ENCODE measurements at places on chromosomes 16 and 17.

GRCh38 chr17:17681744-17682292, 560 bp downstream of the RAI1 start:
- peak; percentile 44 for DNase-seq

- peak; percentile 61 for DNase-seq
These were observed 458 bp downstream of the ENKD1 start for GRCh38 chr16:67666032-67666551.

DNA sequence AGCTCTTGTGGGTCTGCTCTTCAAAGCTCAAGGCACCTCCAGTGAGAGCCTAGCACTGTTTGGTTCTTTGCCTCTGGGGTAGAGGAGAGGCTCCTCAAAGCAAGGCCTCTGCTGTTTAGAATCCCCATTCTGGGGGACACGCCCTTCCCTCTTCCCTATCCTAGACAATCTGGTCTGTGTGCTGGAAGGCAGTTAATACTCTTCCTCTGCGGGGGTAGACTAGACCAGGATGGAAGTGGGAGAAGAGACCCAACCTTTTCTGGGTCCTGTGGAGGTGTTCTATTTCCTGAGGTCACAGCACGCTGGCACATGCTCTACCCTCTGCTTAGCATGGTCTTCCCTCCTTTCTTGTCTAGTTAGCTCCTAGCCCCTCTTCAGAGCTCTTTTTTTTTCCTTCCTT, 7.7 kb downstream of the ERAL1 start:
- DNase-seq = no peak

DNA sequence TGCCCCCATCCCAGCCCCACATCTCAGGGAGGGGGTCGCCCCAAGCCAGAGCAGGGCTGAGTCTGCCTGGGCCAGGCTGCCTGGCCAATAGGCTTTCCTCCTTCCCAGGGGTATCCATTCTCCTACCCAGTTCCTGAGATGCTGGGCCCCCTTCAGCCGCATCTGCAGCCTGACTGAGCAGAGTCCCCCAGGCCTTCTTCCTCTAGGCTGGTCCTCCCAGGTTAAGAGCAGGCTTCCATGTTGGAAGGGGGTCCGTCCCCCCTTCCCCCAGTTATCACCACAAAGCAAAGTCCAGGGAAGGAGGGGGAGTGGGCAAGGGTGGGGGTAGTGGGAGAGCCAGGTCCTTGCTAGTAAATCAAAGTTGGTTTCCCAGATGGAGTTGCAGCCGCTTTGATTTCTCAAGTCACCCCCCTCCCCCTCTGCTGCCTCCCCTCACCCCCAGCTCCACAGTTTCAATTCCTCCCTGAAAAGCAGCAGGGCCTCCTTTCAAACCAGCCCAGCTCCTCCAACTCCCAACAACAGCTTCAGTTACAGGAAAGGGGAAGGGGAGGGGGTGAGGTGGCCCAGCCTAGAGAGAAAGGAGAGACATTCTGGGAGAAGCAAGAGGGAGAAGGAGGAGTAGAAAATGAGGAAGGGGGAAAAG, 9.5 kb upstream of the FZD2 start:
- no peak for DNase-seq

DNA sequence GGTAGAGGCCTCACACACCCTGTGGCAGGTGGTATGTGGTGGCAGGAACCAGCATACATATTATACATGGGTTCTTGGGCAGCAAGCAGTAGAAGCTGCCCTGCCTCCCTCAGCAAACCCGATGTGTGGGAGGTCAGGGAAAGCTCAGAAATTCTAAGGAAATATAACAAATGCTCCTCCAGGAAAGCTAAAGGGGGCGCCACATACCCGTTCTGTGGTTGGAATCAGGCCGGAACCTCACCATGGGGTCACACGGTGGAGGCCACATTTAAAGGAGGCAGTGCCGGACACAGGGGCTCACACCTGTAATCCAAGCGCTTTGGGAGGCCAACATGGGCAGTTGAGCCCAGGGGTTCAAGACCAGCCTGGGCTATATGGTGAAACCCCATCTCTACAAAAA, 12.4 kb upstream of the KATNB1 start:
- DNase-seq = peak; percentile 55

- DNase-seq = no peak
These were observed 23.2 kb downstream of the CDH3 start for GRCh38 chr16:68668266-68668665.

GRCh38 chr17:65677932-65678331, 116.5 kb upstream of the AXIN2 start:
- no peak for DNase-seq

DNA sequence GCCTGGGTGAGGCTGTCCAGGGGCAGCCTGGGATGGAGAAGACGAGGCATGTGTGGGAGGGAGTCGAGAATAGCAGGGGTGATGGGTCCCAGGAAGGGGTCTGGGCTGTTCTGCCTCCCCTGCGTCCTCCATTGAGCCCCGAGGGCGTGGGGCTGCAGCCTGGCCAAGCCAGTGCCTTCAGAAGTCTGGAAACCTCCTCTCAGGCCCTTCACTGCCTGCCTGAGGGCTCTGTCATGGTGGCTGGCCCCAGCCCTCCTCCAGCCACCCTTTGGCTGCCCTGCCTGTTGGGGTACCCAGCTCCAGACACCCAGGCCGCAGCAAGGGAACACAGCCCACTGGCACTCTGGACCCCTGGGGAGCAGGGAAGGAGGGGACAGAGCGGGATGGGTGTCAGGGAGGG, 27.6 kb downstream of the ENGASE start:
- no peak for DNase-seq

- DNase-seq = no peak
These were observed 104.2 kb downstream of the CDK5R1 start for GRCh38 chr17:32590974-32591373.

DNA sequence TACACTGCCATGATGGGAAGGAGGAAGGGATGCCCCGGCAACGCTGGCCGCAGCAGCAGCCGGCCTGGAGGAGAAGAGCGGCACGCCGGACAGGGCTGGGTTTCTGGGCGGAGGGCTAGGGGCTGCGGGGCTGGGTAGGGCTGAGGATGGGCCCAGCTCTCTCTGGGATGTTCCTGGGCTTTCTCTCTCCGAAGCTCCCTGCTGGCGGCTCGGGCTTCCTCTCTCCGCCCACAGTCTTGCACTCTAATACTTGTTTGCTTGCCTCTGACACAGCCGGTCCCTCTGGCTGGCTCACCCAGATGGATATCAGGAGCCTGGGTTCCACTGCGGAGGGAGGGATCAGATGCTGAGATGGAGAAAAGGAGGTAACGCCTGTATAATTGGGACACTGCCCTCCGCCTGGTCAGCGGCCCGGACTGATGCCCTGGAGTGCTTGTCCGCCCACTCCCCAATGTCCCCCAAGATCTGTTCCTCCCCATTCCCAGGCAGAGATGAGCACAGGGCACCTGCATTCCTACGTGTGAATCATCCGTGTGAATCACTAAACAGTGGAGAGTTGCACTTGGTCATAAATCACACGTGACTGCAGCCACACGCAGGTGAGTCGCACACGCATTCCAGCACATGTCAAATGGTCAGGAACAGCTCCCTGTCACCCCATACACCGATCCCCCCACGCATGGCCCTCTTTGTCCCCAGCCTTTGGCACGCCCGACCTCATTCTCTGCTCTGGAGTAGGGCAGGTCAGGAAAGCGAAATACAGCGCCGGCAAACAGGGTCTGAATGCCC, at the start of gene ALOXE3:
Gene ALOXE3, minus strand, starts transcription at position 535 of the 789 bp plus-strand sequence. Its CDS starts 524 bp downstream, at position 11.
- peak; percentile 83 for DNase-seq

GRCh38 chr17:34832376-34832775, 128.9 kb downstream of the CCT6B start:
- no peak for DNase-seq

- no peak for DNase-seq
These were observed 998 bp upstream of the TMEM11 start for GRCh38 chr17:21214777-21215541.

GRCh38 chr17:30414486-30414885, 35.8 kb downstream of the CPD start:
- DNase-seq = no peak

DNA sequence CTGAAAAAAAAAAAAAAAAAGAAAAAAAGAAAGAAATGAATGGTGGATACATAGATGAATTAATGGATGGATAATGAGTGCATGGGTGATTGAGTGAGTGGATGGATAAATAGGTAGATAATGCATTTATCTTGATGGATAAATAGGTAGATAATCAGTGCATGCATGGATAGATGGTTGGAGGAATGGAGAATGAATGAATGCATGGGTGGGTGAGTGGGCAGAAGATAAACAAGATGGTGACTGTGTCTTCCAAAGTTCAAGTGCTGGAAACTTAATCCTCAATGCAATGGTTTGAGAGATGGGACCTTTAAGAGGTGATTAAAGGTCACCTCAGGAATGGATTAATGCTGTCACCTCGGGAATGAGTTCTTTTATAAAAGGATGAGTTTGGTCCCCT, 6.8 kb upstream of the RNF112 start:
- DNase-seq = no peak

- DNase-seq = no peak
These were observed 25.8 kb downstream of the SOX8 start for GRCh38 chr16:1007284-1007850.

DNA sequence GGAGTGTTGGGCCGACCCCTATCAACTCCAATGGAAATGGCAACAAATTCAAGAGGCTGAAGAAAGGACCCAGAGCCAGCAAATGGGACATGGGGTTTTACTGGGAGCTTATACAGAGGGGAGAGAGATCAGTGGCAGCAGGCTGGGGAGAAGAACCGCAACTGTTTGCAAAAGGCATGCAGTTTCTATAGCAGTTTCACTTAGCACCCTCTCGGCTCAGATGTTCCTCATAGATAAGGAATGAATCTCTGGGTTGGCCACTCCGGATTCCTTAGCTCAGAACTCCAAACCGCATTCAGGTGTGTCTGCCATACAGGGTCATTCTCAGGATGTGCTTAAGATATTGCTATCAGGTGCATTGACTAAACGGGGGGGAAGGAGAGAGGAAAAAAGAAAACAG, 71.1 kb upstream of the RPL38 start:
- DNase-seq = no peak

DNA sequence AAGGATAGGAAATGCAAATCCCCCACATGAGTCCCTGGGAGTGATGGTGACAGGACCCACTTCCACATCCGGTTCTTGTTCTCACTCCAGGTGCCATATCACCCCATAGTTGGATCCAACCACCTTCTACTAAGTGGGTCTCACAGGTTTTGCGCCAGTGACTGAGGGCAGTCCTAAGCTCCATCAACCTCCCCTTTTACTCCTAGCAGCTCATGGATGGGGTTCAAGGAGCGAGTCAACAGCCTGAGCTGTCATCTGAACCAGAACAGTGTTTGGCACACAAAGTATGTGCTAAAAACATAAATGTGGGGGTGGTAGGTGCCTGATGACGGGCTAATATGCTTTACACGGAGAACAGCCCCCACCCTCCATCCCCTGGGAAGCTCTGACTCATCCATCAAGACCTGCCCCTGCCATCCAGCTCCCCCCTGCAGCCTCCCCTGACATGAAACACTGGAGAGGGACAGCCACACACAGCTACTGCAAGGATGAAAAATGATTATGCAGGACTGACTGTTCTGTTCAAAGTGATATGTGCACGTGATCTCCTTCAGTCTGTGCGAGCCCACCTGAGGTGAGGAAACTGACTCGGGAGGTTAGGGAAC, 143.2 kb upstream of the CDH5 start:
- DNase-seq = no peak

DNA sequence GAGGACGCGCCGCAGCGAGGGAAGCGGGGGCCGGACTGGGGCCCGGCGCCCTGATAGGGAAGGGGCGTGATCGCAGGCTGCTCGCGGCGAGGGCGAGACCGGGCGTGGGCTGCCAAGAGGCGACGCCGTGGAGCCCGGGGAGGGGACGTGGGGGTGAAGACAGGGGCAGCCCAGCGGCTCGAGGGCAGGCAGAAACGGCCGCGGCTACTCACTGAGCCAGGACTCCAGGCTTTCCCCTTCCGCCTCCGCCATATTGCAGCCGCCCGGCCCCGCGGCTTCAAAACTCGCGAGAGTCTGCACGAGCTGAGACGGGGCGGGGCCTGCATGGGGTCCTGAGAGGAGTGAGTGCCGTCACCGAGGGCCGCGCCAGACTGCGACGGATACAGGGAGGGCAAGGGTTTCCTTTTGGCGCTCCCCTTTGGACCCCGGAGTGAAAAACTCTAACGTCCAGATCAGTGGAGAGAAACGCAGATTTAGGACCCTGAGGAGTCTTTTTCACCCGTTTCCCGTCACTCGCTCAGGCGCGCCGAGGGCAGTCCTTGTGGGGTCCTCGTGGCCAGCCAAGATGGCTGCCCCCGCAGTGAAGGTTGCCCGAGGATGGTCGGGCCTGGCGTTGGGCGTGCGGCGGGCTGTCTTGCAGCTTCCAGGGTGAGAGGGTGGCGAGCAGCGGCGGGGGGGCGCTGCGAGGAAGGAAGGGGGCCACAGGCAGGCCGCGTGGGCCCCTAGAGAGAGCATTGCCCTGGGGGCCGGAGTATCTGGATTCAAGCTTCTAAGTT, at the start of the genes GGA3 and MRPS7:
Gene GGA3, minus strand, starts transcription at position 271 of the 776 bp plus-strand sequence. Its CDS starts 19 bp downstream, at position 252.
Gene MRPS7, plus strand, starts transcription at position 544 of the 776 bp plus-strand sequence. Its CDS starts 22 bp downstream, at position 566.
- peak; percentile 96 for DNase-seq

DNA sequence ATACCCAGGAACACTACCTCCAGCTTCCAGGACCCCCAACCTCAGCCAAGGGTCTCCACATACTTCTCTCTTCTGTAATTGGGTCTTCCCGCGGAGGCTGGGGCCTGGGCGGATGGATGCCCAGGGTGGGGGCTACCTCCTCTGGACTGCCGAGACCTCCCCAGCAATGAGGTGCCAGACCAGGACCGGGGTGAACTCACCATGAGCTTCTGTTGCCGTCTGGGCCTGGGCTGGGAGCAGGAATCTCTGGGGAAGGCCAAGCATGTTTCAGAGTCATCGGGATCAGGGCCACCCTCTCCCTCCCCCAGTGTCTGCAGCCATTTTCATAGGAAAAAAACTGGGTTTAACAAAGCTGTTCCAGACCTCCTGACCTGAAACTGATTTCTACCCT, 10.3 kb upstream of the BAHCC1 start:
- DNase-seq = no peak

DNA sequence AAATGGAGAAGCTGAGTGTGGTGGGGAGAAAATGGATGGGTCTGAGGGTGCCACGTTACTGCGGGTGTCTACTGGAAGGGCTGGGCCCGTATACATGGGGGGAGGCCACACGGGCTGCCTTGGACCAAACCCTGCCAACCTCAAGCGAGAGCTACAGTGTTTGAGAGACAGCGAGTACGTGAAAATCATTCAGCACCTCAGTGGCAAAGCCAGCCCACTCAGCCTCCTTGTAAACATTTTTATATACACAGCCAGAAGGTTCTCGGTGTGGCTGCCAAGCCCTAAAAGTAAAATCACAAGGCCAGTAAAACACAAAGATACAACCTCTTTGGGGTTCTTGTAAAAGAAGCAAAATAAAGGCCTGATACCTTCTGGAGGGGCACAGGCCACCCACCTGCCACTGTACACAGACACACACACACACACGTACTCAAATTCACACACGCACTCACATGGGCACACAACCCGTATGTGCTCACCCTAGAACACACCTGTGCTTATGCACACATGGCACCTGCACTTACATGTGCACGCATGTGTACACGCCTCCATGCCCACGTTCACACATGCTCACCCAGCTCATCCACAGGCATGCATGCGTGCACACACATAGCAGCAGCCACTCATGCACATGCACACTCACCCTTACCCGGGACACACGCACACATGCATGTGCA, 102.8 kb downstream of the GSG1L start:
- DNase-seq = no peak

All from ACHN (cell line).